ENCODE measurements at places on chromosomes 11 and 22.

DNA sequence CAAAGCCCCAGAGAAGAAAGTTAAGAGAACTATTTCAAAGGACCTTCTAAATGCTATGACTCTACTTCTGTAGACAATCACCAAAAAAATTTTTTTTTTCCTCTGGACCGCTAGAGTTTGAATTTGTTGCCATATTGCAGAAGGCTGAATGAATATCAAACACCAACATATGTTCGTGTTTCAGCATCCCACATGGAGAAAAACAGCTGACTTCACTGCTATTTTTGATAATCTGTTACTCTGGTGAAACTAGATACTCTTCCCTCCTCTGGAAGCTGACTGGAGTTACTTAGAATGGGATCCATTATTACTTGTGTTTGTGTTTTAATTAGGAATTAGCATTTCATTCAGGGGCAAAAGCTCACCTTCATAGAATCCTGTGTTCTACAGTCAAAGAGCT, 447.0 kb downstream of the AASDHPPT start:
- H3K27me3 ChIP-seq = no peaks in the 10 kb centered on the region
- H3K4me3 ChIP-seq = no peak overlapping the region
- H3K27ac ChIP-seq = no peak overlapping the region
- no peak for DNase-seq

GRCh38 chr22:37174964-37175363, 13.1 kb downstream of the C1QTNF6 start:
- no peak for DNase-seq
- H3K27ac ChIP-seq = no peak overlapping the region
- H3K4me3 ChIP-seq = no peak overlapping the region
- no peaks in the 10 kb centered on the region for H3K36me3 ChIP-seq
- H3K4me1 ChIP-seq = no peaks in the 10 kb centered on the region

- DNase-seq = no peak
- no peaks in the 10 kb centered on the region for H3K36me3 ChIP-seq
- H3K4me3 ChIP-seq = no peak overlapping the region
- no peaks in the 10 kb centered on the region for H3K27me3 ChIP-seq
- no peak overlapping the region for H3K27ac ChIP-seq
Observed at GRCh38 chr22:33793475-33793874, 126.8 kb downstream of the LARGE1 start.

DNA sequence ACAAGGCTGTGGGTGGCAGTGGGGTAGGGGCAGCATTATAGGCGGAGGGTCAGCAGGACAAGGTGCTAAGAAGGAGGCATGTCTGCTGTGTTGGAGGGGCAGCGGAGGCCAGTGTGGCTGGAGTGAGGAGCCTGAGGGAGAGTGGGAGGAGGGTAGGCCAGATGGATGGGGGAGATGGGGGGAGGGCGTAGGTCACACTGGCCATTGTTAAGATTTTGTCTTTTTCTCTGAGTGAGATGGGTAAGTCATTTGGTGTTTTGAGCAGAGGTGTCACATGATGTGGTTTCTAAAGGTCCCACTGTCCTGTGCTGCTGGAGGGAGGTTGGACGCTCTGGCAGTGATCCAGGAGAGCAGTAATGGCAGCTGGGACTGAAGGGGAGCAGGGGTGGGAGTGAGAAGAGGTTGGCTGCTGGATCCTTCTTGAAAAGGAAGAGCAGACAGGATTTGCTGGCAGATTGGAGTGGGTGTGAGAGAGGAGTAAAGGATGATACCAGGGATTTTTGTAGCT, 9.8 kb downstream of the PPP6R3 start:
- no peak overlapping the region for H3K4me3 ChIP-seq
- peaks cover 33% of the 10 kb centered on the region for H3K36me3 ChIP-seq
- no peak for DNase-seq
- peaks cover 69% of the 10 kb centered on the region for H3K4me1 ChIP-seq
- H3K27ac ChIP-seq = 0 out of 2 replicates have a peak overlapping the region, but pooled peaks have one; percentile 29
- H3K27me3 ChIP-seq = no peaks in the 10 kb centered on the region

DNA sequence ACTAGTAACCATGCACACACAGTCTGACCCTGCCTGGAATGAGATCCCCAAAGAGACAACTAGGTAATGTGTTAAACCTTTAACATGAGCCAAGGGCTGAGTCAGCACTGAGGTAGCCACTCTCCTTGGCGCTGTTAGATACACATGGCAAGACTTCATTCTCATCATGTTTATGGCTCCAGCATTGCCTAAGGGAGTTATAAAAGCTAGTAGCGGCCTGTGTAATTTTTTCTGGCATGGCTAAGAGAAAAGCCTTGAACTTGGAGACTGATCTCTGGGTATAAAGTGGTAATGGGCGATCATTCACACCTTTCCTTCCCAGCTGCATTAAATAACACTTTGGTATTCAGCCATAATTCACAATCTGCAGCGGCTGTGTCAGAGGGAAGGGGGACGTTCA, 779.7 kb upstream of the LRRC4C start:
- H3K4me1 ChIP-seq = no peaks in the 10 kb centered on the region
- no peaks in the 10 kb centered on the region for H3K36me3 ChIP-seq
- H3K4me3 ChIP-seq = no peak overlapping the region
- H3K27me3 ChIP-seq = no peaks in the 10 kb centered on the region

GRCh38 chr11:61150706-61151544, 10.3 kb downstream of the VPS37C start:
- H3K4me3 ChIP-seq = no peak overlapping the region
- no peak for DNase-seq
- H3K4me1 ChIP-seq = no peaks in the 10 kb centered on the region
- no peak overlapping the region for H3K27ac ChIP-seq
- H3K36me3 ChIP-seq = no peaks in the 10 kb centered on the region

GRCh38 chr11:19679952-19680828, 32.4 kb upstream of the NAV2 start:
- H3K4me1 ChIP-seq = no peaks in the 10 kb centered on the region
- H3K36me3 ChIP-seq = no peaks in the 10 kb centered on the region
- H3K27ac ChIP-seq = no peak overlapping the region
- peaks cover 8% of the 10 kb centered on the region for H3K27me3 ChIP-seq

GRCh38 chr11:4191031-4191571, 96.5 kb downstream of the RRM1 start:
- no peak overlapping the region for H3K4me3 ChIP-seq
- peaks cover 7% of the 10 kb centered on the region for H3K4me1 ChIP-seq
- H3K36me3 ChIP-seq = no peaks in the 10 kb centered on the region

GRCh38 chr11:125141686-125142535, 22.6 kb upstream of the PKNOX2 start:
- H3K36me3 ChIP-seq = no peaks in the 10 kb centered on the region
- DNase-seq = peak; percentile 64
- 0 out of 2 replicates have a peak, but pooled peaks cover 5% of the 10 kb centered on the region for H3K4me1 ChIP-seq
- H3K27ac ChIP-seq = no peak overlapping the region
- peaks cover 16% of the 10 kb centered on the region for H3K27me3 ChIP-seq

DNA sequence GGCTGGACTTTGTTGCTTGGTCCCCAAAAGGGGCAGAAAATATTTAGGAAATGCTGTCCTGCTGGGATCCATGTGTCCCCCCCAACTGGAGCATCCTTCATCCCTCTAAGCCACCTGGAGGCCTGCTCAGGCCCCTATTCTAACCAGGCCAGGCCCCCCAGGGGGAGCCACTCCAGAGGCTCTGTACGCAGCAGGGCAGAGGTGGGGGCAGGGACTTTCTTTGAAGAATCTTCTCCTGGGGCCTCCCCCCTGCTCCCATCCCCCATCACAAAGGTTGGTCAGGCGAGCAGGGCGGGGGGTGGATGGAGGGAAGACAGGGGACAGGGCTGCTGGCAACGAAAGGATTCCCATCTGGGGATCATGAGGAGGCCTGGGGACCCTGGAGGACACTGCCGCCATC, 170.8 kb downstream of the MN1 start:
- H3K27ac ChIP-seq = no peak overlapping the region
- H3K4me1 ChIP-seq = no peaks in the 10 kb centered on the region
- H3K4me3 ChIP-seq = no peak overlapping the region
- no peaks in the 10 kb centered on the region for H3K36me3 ChIP-seq

GRCh38 chr11:32752001-32752400, 42.5 kb downstream of the CCDC73 start:
- no peaks in the 10 kb centered on the region for H3K27me3 ChIP-seq
- no peak for DNase-seq
- no peak overlapping the region for H3K4me3 ChIP-seq

- H3K36me3 ChIP-seq = no peaks in the 10 kb centered on the region
- no peaks in the 10 kb centered on the region for H3K4me1 ChIP-seq
- H3K27me3 ChIP-seq = no peaks in the 10 kb centered on the region
Observed at GRCh38 chr11:110093407-110094297, 460 bp downstream of the ZC3H12C start.

- H3K4me1 ChIP-seq = no peaks in the 10 kb centered on the region
- no peak for DNase-seq
- no peak overlapping the region for H3K4me3 ChIP-seq
- H3K27me3 ChIP-seq = no peaks in the 10 kb centered on the region
- no peak overlapping the region for H3K27ac ChIP-seq
- H3K36me3 ChIP-seq = no peaks in the 10 kb centered on the region
Observed at GRCh38 chr11:49302360-49302759, 94.0 kb upstream of the FOLH1 start.

GRCh38 chr11:90284171-90284570, 61.3 kb upstream of the CHORDC1 start:
- H3K4me1 ChIP-seq = no peaks in the 10 kb centered on the region
- DNase-seq = no peak
- no peaks in the 10 kb centered on the region for H3K36me3 ChIP-seq
- H3K27ac ChIP-seq = no peak overlapping the region
- no peaks in the 10 kb centered on the region for H3K27me3 ChIP-seq
